ENCODE measurements at places on chromosomes 11 and 22.
A peak's percentile ranks its signal among the peaks of the same experiment; 100 is the strongest.

GRCh38 chr11:58562375-58562800 is 13.3 kb downstream of the LPXN start:
- DNase-seq, result no peak

- no peak for DNase-seq
These were observed 28.9 kb downstream of the SLC22A12 start for GRCh38 chr11:64619811-64620380.

DNA sequence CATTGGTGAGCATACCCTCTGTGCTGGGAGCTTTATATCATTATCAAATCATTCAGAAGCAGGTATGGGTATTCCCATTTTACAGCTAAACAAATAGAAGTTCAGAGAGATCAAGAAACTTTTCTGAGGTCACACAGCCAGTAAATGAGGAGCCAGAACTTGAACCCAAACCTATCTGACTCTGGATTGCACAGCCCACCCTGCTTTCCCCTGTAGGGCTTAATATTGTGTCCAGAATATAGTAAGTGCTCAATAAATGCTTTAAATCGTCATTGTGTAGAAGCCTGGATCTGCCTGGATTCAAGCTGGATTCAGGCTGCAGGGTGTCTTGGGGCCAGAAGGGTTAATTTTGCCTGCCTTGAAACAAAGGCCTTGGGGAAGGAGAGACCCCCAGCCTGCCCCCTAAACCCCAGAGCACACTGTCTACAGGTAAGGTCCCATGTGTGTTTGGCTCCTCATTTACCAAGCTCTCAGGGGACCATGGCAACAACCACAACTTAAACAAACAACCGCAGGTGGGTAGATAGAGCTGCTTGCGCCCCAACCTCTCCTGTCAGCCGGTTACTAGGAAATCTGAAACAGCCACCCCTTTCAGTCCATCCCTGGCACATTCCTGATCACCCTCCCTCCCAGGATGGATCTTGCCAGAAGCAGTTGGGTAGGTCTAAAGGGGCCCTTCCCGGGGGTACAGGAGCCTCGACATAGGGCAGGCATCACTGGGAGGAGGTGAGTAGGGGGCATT is 3.0 kb upstream of the SEC14L3 start:
- DNase-seq, result no peak

GRCh38 chr11:115481528-115481927 is 22.7 kb downstream of the CADM1 start:
- no peak for DNase-seq

DNA sequence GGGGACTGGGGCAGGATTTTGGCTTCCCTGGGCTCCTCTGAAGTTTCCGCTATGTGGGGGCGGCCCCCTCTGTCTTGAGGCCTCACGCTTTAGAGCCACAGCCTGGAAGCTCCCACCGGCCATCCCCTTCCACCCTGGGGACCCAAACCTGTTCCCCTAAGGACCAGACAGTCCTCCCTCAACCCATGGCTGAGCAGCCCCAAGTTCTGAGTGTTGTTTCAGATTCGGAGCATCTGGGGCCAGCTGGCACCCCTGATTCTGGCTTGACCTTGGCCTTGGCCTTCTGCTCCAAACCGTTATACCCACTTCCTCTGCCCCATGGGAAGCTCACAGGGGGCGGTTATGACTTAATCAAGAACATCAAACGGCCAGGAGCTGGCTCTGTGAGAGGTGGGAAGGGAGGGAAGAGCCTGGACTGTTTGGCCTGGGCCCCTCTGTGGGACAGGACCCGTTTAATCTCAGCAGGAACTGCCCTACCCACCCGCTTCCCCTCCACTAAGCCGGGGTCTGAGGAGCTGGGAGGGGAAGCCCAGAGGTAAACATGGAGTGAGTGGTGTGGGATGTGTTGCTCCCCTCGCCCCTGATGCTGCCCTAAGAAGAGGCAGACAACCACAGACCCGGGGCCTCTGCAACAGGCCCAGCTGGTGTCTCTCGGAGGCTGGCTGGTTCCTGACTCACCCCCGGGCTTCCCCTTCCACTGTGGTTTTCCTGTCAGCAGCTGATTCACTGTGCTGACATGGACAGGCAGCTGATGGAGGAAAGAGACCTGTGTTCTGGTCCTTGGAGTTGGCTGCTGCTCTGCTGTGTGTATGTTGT is 3.4 kb downstream of the CD82 start:
- peak; percentile 51 for DNase-seq

DNA sequence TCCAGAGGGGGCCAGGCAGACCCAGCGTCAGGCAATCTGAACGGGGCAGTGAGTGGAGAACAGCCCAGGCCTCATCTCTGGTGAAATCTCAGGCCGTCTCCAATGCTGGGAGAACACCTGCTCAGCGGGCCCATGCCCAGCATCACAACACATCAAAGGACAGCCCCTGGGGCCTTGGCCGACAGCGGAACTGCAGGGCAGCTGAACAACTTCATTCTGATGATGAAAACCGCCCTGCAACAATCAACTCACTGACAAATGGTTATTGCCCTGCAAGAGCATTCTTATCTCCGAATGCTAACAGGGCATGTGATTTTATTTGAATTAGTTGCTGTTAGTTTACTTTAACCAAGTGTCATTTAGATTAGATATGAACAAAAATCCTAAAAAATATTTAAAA is 14.6 kb downstream of the CELSR1 start:
- no peak for DNase-seq

DNA sequence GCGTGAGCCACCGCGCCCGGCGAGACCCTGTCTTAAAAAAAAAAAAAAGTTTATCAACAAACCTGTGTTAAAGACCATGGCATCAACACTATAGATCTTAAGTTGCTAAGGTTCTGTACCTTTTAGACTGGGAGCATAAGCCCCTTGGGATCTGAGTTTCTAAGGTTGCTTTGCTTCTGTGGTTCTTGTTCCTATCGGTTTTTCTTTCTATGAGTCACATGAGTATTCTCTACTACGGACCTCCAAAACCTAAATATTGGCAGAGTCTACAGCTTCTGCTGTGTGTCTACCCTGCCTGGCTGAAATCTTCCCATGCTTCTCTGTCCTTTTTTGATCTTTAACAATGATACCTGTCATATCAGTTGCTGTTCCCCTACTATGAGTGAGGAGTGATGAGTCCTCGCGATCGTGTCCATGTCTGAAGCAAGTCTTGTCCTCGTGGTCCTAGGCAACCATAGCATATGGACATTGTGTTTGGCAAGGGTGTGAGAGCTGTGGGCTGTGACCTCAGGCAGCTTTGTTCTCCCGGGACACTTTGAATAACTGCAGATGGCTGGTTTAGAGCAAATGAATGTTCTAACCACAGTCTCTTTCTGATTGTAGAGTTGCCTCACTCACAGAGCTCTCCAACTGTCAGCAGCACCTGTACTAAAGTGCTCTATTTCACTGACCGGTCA is 9.0 kb upstream of the DLAT start:
- no peak for DNase-seq

GRCh38 chr11:129426038-129426437 is 50.4 kb downstream of the BARX2 start:
- DNase-seq, result no peak

DNA sequence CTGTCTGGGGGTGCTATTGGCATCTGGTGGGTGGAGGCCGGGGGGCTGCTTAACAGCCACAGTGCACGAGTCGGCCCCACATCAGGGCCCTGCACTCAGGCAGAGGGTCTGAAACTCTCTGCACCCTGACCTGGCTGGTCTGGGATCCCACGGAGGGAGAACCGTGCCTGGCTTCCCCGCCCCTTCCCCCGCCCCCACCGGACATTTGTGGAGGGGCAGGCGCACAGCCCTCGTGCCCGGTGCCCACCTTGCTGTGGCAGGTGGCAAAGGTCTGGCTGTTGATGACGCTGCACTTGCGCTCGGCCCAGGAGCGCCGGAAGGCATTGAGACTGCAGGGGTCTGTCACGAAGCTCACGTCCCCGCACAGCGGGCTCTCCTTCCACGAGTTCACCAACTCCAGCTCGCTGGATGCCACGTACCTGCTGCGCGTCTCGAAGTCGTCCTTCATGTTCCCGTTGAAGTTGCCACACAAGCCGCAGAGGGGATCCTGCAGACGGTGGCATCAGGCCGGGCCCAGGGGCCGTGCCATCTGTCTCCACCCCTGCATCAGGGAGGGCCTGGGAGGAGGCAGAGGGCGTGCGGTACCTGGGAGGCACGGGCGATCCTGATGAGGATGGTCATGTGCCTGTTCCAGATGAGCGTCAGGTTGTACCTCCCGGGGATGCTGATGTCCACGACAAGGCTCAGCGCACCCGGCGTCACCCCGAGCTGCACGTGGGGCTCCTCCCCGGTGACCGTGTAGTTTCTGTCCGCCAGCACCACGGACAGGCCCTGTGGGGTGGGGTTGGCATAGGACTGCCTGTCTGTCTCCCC is 11.7 kb downstream of the MUC6 start:
- DNase-seq, result no peak

All from BJ (cell line).